ENCODE measurements at places on chromosomes 2 and 18.
A peak's percentile ranks its signal among the peaks of the same experiment; 100 is the strongest.

GRCh38 chr2:41483982-41484857, 563.6 kb upstream of the PKDCC start:
- DNase-seq, result no peak

DNA sequence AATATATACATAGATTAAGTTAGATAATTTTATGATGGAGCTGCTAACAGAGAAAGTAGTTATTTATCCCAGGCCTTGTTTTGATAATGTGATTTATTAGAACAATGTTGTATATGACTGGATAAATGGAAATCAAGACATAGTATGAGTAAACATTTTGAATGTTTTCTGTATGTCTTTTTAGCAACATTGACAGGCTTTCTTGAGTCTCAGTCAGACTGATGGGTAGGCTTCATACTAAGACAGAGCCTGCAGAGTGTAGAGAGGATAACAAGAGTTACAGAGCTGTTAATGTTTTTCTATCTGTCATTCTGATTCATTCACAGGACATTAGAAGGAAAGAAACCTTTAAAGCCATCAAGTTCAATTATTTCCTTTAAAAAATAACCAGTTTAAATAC, 478.5 kb downstream of the LRP1B start:
- DNase-seq, result no peak

DNA sequence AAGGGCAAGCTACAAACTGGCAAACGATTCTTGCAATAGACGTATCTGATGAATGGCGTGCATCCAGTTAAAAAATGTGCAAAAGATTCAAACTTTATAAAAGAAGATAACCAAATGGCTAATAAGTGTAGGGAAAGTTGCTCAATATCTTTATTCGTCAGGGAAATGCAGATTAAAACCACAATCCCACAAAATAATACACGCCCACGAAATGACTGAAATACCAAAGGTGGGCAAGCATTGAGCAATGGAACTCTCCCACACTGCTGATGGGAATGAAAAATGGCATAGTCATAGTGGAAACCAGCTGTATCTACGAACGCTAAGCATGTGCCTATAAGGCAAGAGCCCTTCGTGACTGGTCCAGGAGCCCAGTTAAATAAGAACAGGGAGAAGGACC, 168.6 kb upstream of the SIX2 start:
- DNase-seq, result no peak

DNA sequence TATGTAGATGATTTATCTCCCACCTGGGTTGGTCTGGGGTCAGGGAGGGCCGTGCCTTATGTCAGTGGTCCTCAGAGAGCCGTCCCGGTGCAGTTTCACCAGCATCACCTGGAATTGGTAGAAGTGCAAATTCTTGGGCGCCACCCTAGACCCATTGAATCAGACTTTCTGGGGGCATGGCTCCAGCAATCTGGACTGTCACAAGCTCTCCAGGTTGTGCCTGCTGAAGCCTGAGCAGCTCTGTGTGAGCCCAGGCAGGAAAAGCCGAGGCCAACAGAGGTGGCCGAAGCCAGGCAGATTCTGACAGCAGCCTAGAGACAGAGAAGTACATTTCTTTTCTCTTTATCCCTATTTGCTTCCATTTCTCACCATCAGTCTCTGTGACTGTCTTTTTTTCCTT, 98.4 kb upstream of the SEC11C start:
- no peak for DNase-seq

DNA sequence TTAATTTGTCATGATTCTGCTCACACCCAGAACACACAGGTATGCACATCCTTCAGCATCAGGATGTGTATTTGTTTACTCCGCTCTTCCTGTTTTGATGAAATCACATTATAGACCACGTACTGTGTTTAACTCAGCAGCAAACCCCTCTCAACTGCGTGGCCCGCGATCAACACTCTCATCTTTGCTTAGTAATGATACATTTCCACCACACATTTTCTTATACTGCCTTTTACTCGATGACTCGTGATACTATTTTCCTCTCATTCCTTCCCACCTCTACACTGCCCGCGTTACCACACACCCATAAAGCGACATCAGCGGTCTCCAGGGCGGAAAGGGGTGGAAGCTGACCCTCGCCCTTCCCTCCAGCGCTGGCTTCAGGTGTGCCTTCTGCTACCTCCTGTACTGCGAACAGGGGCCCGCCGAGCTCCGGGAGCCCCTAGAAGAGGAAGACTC, 1.3 kb downstream of the NETO1 start:
- DNase-seq, result no peak

- DNase-seq, result no peak
Measured at GRCh38 chr18:41681138-41681880, 273.7 kb upstream of the PIK3C3 start.

GRCh38 chr2:145000376-145000775, 480.5 kb upstream of the ZEB2 start:
- DNase-seq, result no peak

- no peak for DNase-seq
Measured at GRCh38 chr18:48328473-48329210, 80.5 kb downstream of the ZBTB7C start.

GRCh38 chr18:23897733-23898132, 116.8 kb upstream of the TTC39C start:
- no peak for DNase-seq

DNA sequence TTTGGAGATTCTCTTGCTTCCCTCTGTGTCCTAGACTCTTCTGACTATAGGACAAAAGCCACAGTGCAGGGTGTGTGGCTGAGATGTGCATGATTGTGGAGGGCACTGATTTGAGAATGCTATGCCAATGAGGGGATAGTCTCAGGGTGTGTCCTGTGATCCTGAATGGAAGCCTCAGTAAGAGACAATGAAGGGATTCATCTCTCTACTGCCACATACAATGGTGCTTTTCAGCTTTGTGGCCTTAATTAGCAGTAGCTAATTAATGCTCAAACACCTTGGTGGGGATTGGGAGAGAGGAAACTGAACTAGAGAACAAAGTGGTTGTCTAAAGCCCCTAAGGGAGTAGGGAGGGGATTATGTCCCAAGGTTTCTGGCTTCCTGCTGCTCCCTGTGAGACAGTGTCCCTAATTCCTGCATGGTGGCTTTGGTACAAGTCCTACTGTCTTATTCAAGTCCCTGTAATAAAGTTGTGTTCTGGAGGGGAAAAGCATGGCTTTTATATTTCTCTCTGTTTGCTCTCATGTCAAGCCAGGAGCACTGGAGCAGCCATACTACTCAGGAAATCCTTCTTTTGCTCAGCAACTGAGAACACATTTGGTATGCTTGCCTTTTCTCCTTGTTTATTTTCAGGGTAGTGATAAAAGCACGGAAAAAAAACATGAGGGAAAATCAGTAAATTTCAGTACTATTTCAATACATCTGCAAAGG, 415.2 kb upstream of the TCF4 start:
- DNase-seq, result no peak

DNA sequence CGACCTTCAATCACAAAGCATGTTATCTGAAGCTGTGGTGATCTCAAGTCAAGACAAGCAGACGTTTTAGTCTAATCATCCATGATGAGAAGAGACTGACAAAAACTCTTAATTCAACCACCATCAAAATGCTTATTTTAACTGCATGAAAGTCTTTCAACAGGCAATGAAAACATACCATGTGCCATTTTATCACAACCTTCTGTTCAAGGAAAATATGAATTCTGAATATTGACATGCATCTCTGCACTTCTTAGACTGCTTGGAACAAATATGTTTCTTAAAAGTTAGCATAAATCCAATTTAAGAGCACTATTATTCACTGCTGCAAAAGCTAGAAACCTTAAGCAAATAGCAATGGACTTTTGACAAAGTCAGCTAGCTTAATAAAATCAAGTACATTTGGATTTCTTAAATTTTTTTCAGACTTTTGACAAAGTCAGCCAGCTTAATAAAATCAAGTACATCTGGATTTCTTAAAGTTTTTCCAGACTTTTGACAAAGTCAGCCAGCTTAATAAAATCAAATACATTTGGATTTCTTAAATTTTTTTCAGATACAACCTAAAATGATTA, 70.9 kb downstream of the OLA1 start:
- DNase-seq, result no peak

DNA sequence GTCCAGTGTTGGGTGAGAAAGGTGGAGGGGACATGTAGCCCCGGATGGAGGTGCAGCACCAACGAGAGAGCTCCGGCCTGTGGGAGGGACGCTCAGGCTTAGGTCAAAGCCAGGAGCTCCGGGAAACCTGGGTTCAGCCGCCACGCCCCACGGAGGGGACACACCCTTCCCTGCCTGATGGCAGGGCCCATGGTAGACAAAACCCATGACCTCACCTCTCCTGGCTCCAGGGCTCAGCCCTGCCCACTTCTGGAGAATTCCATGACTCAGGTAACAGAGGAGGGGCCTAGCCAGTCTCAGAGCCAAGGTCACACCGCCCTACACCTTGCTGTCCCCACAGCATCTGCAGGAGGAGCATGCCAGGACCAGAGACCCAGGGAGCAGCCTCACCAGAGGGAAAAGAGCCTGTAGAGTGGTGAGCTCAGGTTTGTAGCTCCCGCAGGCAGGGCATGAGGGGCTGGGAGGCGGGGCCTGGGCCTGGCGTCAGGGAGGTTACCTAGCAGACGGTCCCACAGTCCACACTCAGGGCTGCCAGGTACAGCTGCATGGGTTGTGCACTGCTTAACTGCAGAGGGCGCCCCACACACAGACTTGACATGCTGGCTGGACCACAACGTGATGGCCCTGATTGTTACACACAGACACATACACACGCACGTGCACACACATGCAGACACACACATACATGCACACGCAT, 70.8 kb upstream of the SMAD7 start:
- no peak for DNase-seq

GRCh38 chr18:7618891-7619442, 51.9 kb downstream of the PTPRM start:
- DNase-seq, result no peak

DNA sequence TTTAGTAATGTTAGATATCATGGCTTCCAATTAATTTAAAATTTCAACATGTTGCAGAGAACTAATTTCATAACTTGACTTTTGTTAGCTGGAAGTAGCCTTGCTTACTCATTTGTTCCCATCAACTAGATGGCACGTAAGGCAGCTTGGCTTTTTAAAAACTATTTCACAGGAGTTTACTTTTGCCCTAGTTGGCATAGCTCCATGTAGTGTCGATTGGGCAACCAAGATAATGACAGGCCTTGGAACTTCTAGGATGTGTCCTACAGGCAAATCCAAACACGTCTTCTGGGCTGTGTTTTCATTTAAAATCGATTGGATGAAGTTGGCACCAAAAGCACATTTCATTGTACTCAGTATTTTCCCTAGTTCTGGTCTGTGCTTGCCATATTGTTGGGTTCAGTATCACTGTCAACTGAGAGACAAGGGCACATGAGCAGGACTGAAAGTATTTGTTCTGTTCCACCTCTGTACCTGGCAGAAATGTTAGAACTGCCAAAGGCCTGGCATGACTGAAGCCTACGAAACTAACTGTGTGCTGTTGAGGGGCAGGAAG, 29.4 kb downstream of the HADHB start:
- DNase-seq, result peak; percentile 30

GRCh38 chr2:175187378-175187777, 5.9 kb upstream of the ATP5MC3 start:
- no peak for DNase-seq

- no peak for DNase-seq
Measured at GRCh38 chr2:224042191-224042696, 3.2 kb upstream of the SERPINE2 start.

DNA sequence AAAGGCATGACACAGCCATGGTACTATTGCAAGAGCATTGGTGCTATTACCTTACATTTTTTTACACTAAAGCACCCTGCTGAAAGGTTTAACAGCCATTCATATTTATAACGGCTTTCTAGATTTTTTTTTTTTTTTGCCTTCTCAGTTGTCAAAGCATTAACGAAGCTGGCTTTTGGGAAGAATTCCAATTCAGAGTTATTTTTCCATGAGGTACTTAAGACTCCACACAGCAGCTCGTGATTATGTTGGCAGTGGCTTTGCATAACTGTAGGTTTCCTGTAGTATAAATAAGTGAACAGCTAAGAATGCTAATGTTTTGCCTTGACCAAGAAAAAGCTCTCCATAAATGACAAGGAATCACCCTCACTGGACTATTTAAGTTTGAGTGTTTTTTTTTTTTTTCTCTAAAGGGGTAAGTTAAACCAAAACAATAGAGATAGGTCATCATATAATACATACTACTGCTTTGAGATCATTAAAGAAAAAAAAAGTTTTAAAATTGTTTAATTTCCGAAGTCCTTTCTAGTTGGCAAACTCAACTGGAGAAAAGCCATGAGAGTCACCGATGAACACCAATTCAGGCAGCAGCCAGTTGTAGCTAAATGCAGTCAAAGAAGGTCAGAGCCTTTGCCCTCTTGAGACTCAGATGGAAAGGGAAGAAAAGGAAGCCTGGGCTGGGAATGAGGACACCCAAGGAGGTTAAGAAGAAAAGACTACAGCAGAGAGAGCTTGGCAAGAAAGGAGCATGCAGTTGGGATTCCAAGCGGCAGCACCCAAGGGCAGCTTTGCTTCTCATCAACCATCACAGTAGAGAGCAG, 187.4 kb upstream of the NCKAP5 start:
- DNase-seq, result no peak

- DNase-seq, result no peak
Measured at GRCh38 chr2:160407393-160408172, 86.0 kb downstream of the RBMS1 start.

DNA sequence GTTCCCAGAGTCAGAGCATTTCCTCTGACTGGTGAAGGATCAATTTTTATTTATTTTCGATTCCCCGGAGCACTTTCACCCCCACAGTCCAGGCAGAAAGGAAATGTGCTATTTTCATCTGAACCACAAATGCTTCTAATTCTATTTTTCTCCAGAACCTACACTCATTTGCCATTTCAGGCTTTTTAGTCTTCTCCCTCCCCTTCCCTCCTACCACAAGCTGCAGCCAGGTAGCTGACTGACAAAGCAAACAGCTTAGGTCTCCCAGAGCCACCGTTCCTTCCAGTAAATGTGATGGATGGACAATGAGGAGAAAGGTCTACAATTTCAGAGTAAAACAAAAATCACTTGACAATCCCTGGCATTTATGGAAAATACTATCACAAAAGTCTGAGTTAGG, 76.9 kb downstream of the KLF7 start:
- DNase-seq, result peak; percentile 54

- DNase-seq, result no peak
Measured at GRCh38 chr18:55286257-55286825, 301.7 kb downstream of the TCF4 start.

GRCh38 chr2:46800625-46801349, 114.8 kb downstream of the MCFD2 start:
- no peak for DNase-seq

- DNase-seq, result no peak
Measured at GRCh38 chr18:8333961-8334360, 275.3 kb upstream of the RAB12 start.
